ENCODE measurements at places on chromosomes 1 and 21.

- DNase-seq = no peak
Observed at GRCh38 chr1:86828024-86828423, 85.9 kb downstream of the SELENOF start.

GRCh38 chr1:165605246-165605645, 25.8 kb upstream of the MGST3 start:
- DNase-seq = no peak

DNA sequence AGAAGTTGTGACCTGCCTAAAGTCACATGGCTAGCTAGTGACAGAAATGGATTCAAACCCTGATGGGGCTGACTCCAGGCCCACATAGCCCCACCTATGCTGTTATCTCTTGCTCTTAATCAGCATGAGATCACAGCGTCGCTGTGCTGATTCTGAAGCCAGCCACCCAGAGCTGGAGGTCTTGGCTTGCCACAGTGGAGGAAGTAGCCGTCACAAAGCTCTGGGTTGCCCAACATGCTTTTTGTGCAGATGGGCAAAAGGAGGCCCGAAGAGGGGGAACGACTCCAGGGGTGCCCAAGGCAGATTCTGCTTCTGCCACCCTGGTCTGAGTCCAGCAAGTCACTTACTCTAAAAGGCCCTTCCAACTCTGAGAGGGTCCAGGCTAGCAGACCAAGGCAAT, 14.7 kb upstream of the MFSD2A start:
- DNase-seq = no peak

- no peak for DNase-seq
Observed at GRCh38 chr21:44475266-44475845, 20.0 kb downstream of the LRRC3 start.

DNA sequence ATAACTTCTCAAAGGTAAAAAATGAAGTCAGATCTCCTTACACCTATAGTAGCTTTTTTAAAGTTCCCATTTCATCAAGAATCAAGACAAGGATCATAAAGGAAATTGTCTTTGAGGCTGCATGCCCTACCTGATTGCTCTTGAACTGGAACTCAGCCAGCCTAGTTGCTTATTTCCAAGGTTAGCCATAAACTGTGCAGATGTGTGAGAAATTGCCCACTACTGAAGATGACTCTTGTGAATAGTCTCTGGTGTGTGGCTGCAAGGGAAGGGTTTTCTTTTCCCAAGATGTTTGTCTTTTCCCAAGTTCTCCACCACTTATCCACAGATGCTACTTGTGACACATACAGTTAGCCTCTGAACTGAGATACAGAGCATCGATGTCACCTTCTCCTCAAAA, 81.7 kb upstream of the DUSP10 start:
- DNase-seq = no peak

DNA sequence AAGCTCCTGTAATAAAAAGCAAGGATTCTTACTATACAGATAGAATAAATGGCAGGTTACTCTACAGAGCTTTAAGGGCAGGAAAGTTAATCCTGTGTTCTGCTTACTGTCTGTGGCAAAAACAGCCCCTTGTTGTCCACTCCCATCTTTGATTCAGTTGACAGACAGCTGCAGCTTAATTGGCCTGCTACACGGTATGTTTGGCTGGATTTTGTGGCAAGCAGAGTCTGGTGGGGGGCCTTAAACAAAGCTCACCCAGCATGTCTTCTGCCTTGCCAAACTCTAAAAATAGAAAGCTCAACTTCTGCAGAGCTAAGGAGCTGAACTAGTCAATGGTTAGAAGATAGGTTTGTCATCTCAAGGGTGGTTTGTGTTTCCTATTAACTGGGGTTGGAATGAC, 407.2 kb downstream of the HLX start:
- no peak for DNase-seq

GRCh38 chr1:204232526-204232925, 18.7 kb upstream of the GOLT1A start:
- no peak for DNase-seq

GRCh38 chr1:85577419-85578320, 2.9 kb upstream of the CCN1 start:
- no peak for DNase-seq

DNA sequence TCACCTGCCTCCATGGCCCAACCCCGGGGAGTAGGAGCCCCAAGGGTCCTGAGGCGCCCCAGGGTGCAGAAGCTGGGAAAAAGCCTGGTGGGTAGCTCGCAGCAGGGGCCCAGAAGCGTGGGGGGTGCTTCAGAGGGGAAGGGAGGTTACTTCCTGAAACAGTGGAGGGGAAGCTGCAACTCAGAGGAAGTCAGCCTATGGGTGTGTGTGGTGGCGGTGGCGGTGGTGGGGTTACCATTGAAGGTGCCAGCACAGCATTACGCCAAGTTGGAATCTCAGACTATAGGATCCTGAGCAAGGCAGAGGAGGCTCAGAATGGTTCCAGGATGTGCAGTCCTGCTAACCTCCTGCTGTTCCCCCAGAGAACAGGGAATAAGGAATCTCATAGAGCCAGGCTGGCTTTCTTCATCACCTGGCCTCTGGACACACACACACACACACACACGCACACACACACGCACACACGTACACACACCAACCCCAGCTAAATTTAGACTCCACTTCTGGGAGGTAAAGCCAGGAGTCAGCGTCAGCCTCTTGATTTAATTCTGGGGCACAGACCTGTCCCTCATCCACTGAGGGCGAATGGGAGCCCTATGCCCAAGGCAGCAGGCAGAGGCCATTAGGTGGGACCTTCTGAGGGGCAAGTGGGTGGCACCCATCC, 1.3 kb downstream of the DENND4B start:
- DNase-seq = peak; percentile 86

- DNase-seq = no peak
Observed at GRCh38 chr1:113036639-113037321, 36.2 kb upstream of the LRIG2 start.

- DNase-seq = no peak
Observed at GRCh38 chr1:231053493-231054162, 13.6 kb upstream of the FAM89A start.
